ENCODE measurements at places on chromosomes 16 and 17. TPM values are rescaled to one million over a fixed set of nuclear protein-coding genes. Genes with fewer than 3 reads are reported as not detected.

NLRC5 gene
- 63.3 TPM for total RNA-seq

TPSG1 gene
- 20.9 TPM for total RNA-seq

OR2C1 gene
- not detected for total RNA-seq

TBC1D3C gene
- not detected for total RNA-seq

DLX4 gene
- total RNA-seq: not detected

CNTNAP1 gene
- total RNA-seq: 43.8 TPM

GRIN2C gene
- total RNA-seq: 0.27 TPM

PRKCB gene
- 9.0 TPM for total RNA-seq

CDH13 gene
- total RNA-seq: 28.1 TPM

SULT1A4 gene
- total RNA-seq: 40.2 TPM

GRCh38 chr17:78075545-78075944, 53.0 kb downstream of the TMC6 start:
- no peak for DNase-seq

DNA sequence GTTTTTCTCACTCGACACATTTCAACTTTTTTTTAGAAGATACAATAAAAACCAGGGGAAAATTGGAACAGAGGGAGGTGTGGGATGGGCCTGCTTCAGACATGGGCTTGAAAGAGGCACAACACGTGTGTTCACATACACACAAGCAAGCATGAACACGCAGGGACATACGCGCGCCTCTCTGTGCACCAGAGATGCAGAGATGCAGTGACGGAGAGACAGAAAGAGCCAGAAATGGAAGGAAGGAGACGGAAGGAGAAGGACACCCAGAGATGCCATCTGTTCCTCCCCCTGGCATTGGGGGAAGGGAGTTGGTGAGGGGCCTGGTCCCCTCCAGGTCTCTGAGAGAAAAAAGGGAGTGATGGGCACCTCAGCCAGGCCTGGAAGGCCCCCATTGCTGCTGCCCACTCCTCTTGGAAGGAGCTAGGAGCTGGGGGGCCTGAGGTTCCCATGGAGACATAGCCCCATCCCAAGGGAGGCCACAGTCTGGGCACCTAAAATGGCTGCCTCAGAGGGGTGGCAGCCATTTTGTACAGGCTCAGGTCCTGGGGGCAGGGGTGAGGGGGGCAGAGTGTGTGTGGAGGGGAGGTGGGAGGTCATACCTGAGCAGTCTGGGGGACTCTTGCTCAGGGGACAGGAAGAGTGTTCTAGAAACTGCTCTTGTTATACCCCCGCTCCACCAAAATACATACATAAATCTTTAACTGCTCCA, 3.8 kb upstream of the NEUROD2 start:
- DNase-seq: no peak

DNA sequence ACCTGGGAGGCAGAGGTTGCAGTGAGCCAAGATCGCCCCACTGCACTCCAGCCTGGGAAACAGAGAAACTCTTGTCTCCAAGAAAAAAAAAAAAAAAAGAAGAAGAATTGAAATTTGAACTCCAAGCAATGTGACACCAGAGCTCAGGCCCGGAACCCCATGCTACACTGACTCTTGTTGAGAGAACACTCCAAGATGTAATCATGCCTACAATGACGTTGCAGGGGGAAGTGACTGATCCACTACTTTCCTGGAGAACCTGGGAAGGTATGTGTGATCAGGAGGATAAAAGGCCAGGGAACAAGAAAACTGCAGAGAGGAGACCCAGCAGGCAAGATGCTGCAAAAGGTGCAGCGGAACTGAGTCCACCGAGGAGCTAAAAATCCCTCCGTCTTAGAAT, 57.9 kb downstream of the ADCY9 start:
- no peak for DNase-seq

- DNase-seq: no peak
These were observed 13.8 kb downstream of the HROB start for GRCh38 chr17:44155488-44155887.

GRCh38 chr16:47143677-47144558, at the start of gene NETO2:
NETO2 (minus strand) TSS chr16:47143945; CDS start chr16:47143612, 333 bp downstream.
- DNase-seq: peak; percentile 66

DNA sequence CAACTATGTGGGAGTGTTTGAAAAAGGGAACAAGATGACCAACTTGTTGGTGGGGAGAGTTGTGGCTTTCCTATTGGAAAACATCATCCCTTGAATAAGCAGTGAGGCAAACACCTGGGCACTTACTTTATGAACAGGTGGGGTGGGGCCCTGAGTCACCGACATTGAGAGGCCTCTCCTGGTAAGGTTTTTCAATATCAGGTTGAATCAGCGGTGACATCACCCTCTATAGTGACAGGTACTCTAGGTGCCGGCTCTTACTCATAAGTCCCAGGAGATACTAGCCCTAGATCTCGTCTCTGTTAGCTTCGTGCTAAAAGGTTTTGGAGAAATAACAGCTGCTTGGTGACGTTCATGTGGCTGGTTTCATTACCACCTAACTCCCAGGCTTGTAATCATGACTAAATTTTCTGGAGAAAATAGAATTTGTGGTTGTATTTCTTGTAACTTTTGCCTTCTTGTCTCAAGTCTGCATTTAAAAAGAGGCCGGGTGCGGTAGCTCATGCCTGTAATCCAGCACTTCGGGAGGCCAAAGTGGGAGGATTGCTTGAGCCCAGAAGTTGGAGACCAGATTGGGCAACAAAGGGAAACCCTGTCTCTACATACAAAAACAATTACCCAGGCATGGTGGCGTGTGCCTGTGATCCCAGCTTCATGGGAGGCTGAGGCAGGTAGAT, 19.3 kb downstream of the CDH1 start:
- peak; percentile 83 for DNase-seq

DNA sequence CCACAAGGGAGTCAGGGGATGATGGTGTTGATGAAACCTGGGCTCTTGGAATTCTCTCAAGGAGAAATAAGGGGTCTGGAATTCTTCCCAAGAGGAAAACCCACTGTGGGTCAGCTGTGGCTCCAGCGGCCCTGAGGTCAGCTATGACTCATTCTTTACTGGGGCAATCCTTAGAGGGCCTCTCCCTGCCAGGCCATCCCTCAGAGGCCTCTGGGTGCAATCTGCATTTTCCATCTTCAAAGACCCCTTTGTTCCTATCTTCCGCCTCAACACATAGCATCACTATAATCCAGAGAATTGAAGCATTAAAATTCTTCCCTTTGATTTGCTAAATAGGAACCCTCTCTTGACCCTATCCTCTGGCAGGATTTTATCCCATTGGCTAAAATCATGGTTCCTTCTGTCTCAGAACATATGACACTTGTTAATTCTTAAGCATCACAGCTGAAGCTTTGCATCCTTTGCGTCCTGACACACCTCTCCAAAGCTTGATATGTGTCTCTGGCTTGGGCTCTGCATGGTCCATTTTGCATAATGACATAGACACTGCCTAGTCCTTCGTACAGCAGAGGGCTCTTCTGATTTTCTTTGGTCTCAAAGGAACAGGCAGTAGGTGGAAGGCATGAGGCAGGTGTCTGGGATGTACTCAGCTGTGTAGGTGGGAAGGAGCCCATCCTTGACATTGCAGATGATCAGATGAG, 4.4 kb upstream of the KRT37 start:
- no peak for DNase-seq

- no peak for DNase-seq
These were observed 219.8 kb downstream of the KATNIP start for GRCh38 chr16:27769561-27770255.

- no peak for DNase-seq
These were observed 94.4 kb downstream of the AATF start for GRCh38 chr17:37043201-37043600.

GRCh38 chr16:89705006-89705405, 3.5 kb upstream of the SPATA2L start:
- no peak for DNase-seq

DNA sequence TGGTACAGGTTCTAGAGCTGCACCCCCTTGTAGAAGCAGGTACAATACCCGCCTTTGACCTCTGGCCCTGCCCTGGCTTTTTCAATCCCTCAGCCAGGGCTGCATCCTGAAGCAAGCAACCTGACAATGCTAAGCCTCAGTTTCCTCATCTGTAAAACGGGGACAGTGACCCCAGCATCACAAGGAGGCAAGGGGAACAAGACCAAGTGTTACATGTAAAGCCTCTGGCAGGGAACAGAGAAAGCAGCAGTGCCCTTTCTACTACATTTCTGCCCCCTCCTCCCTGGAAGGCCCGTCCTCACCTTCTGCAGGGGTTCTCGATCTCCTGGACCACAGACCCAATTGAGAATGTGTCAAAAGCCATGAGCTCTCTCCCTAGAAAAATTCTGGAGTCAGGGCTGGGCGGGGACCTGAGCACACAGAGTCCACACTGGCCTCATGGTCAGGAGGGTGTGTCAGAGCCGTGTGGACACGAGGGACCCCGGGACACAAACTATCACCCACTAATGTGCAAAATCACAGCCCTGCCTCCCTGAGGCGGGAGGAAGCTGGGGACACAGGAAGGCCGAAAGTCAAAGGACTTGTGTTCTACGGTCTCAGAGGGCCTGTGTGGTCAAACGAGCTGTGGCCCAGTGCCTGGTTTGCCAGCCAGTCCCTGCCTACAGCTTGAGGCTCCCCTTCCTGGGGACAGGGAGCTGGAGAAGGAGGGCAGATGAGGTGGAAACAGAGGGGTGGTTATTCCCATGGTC, 27.5 kb downstream of the LRRC75A start:
- peak; percentile 65 for DNase-seq

- DNase-seq: no peak
These were observed 243.1 kb upstream of the MAF start for GRCh38 chr16:79843631-79844043.

- no peak for DNase-seq
These were observed 270.0 kb upstream of the PSMD7 start for GRCh38 chr16:74026373-74027281.

- DNase-seq: peak; percentile 68
These were observed 21.0 kb upstream of the AGRP start for GRCh38 chr16:67504031-67505021.

DNA sequence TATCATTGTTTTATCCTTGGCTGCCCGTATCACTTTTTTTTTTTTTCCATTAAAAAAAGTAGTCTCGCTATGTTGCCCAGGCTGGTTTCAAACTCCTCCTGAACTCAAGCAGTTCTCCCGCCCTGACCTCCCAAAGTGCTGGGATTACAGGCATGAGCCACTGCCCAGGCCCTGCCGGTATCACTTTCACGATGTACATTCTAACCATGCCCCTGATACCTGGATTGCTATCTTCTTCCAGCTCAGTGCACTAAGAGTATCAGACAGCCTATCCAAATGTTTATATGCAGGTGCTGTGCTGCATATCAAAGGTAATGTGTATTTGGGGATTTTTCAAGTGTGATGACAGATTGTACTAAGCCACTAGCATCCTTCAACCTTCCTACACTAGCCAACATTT, 14.2 kb downstream of the MOSMO start:
- no peak for DNase-seq

GRCh38 chr16:68075980-68076379, 9.2 kb upstream of the NFATC3 start:
- DNase-seq: no peak

DNA sequence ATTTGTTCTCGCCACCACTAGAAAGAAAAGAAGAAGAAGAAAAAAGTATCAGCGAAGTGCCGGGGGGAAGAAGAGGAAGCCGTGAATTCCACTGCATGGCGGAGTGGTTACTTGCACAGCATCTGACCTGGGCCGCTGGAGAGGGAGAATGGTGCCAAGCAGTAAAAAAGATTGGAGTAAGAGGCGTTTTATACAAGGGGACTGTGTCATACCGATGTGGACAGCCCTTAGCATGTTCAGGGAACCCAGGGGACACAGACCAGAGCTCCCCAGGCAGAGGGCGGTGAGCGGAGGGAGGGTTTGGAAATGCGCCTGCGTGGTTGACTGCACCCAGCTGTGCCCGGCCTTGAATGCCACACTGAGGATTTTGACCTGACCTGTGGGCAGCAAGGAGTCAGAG, 52.8 kb downstream of the PLXDC1 start:
- no peak for DNase-seq

DNA sequence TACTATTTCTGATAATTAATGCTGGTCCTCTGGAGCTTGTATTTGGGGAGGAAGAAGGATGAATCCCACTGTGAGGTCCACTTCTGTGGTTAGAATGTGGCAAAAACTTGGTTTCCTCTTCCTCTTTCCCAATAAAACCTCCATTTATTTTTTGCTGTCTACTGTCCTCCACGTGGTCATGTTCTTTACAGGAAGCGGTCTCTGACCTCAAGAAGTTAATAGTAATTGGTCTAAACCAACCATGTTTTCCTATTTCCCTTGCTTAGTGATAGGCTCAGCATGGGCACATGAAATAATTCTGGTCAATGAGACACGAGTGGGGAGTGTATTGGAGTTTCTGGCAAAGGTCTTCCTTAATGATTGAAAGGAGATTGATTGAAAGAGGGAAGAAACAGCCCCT, 33.9 kb downstream of the CHP2 start:
- no peak for DNase-seq

DNA sequence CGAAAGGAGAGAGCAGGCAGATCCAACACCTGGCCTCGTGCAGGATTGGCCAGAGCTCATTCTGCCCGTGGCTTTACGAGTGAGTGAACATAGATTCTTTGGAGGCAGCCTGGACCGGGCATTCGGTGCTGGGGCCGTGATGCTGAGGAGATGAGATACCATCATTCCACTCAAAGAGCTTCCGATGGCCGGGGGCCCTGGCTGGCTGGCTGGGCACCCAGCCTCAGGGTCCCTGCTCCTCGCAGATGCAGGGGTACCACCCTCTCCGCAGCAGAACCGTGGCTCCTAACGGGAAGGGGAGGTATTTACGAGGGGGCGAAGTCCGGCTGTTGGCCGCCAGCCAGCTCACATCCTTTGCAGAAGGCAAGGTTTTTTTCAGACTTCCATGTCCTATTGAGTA, 66.1 kb upstream of the FOXF1 start:
- no peak for DNase-seq

DNA sequence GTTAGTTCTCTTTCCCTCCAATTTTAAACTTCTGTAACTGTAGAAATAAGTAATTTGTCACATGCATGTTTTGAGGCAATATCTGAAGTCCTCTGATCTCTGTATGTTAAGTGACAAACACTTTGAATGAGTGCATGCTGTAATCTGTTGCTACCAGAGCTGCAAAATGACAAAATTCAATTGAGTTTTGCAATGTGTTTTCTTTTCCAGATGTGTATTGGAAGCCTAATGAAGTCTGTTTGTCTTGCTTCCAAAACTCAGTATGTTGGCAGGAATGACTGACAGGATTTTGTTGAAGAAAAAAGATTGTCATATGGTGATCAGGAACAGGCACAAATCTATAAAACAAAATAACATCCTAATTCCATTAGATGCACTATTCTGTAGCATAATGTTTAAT, 561.6 kb upstream of the CDH8 start:
- DNase-seq: no peak

GRCh38 chr16:60414613-60415012, 1621.6 kb downstream of the CDH8 start:
- DNase-seq: no peak

DNA sequence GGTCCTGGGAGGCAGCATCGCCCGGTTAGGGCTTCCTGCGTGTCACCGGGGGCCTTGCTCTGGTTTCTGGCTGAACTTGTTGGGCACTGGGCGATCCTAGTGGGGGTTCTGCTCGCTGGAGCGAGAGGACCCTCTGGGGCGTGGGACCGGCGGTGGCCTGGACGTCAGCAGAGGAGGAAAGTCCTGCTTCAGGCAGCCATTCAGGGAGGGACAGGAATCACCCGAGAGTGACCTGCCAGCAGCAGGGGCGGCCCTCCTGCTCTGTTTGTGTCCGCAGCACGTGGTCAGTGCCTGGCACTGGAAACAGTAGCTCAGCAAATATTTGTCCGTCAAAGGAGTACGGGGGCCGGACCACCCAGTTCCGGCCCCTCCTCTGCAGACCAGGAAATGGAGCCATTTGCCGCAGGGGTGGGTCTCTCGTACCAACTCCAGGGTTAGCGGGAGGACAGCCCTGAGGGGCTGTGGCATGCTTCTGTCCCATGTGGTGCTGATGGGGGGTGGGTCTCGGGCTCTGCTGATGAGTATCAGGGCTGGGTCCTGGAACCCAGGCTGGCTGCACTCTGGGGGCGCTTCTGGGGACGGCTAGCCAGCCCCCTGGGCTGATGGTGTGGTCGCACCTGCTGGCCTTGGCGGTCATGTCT, 48.3 kb downstream of the BAIAP2 start:
- no peak for DNase-seq
